Fibroblast of skin of left biceps (primary cell): ENCODE measurements at places on chromosomes 5 and 9.
A peak's percentile ranks its signal among the peaks of the same experiment; 100 is the strongest.

DNA sequence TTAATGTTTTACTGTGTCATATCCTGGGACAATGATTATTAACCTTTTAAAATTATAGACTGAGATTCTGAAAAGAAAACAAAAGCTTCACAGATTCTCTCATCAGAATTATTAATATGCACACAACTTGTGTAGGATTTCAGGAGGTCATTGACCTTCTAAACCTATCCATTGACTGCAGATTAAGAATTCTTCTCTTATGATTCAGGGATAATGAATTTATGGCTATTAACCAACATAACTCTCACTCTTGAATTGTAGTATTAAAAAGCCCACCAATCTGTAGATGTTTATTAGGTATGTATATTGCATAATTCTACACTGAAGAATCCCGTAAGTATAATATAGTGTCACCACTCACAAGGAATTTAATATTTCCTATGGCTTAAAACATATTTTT, 179.8 kb downstream of the PBX3 start:
- no peak for DNase-seq

DNA sequence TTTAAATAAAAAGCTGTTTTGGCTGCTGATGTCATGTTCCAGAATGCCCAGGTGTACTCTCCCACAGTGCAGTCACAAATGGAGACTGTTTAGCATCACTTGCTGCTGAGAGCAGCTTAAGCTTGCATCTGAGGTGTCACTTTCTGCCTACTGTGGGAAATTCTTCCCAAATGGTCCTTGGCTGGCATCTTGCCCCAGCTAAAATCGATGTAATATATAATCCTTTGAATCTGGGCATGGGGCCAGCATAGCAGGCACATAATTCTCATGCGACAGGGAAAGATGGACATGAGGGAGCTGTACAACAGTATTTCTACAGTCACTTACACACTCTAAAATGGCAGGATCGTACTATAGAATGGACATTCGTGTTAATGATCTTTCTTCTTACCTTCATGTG, 144.3 kb downstream of the MACIR start:
- no peak for DNase-seq

- peak; percentile 73 for DNase-seq
These were observed 40.3 kb upstream of the CDKN2AIPNL start for GRCh38 chr5:134451936-134452505.

GRCh38 chr5:52491071-52491787, 296.5 kb upstream of the ITGA1 start:
- no peak for DNase-seq

DNA sequence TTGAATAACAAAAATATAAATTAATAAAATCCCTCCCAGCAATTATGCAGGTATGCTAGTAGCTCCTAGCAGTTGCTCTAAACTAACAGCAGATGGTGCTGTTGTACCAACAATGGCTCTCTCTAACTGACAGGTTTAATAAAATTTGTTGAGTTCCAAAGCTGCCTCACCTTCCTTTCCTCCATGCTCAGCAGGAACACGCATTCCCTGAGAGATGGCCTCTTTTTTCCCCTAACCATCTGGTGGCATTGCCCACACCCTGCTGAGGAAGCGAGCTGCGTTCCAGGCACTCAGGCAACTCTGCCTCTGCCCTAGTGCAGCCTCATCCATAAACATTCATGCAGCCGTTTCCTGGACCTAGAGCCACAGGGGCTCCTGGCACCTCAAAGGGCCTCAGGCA, 106.2 kb downstream of the KLHL3 start:
- DNase-seq = no peak

DNA sequence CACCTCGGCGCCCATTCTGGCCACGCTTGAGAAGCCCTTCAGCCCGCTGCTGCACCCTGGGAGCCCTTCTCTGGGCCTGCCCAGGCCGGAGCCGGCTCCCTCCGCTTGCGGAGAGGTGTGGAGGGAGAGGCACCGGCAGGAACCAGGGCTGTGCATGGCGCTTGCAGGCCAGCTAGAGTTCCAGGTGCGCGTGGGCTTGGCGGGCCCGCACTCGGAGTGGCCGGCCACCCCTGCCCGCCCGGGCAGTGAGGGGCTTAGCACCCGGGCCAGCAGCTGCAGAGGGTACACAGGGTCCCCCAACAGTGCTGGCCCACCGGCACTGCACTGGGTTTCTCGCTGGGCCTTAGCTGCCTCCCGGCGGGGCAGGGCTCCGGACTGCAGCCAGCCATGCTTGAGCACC, 72.3 kb upstream of the SYK start:
- no peak for DNase-seq

DNA sequence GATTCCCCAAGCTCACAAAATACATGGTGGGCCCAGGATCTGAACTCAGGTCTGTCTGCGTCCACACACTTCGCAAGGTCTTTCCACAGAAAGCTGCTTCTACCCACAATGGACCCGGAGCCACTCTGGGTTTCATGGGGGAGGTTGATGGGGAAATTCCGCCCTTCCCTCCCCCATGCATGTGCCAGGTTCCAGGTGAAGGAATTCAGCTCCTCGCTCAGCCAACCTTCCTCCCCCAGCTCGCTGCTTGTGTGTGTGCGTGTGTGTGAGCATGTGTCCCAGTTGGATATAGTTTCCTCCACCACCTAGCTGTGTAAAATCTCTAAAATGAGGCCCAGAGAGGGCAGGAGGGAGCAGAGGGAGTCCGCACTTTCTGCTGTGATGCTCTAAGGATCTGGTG, 1.0 kb downstream of the PTGS1 start:
- DNase-seq = no peak

DNA sequence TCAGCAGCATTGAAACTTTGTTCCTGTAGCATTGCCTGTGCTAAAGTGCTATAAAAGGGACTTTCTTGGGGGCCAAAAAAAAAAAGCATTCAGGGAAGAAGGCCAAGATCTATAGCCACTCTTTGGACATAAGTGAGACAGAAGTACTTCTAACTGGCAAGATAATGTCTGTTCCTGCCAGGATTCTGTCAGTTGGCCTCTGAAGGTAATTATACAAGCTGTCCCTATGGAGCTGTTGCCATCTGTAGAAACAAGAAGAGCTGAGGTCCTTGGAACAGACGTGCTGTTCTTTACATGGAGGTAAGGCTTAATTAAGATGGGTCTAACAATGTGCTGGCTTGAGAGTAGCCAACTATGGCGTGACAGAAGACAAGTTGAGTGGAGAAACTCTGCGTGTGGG, 9.7 kb downstream of the KIF20A start:
- DNase-seq = no peak

GRCh38 chr5:142842994-142843905, 73.1 kb downstream of the ARHGAP26 start:
- no peak for DNase-seq

- peak; percentile 31 for DNase-seq
These were observed 308.8 kb downstream of the EFNA5 start for GRCh38 chr5:107361945-107362344.

DNA sequence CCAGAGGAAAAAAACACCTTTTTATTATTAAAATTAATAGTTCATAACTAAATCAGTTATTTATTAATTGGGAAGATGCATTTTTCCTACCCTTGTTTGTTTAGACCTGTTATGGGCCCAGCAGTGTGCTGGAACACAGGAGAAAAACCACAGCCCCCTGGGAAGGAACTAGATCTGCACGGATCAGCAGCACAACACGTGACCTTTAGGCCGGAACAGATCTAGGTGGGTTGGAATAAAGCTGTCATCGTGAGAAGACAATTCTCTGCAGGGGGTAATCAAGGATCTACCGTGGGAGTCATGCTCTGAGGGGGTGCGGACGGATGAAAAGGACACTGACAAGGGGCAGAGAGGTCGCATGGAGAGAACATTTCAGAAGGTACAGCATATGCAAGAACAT, 95.8 kb upstream of the SPATA31C2 start:
- no peak for DNase-seq

- peak; percentile 1 for DNase-seq
These were observed 231.4 kb downstream of the NR2F1-AS1 start for GRCh38 chr5:93349613-93350012.

GRCh38 chr9:136220017-136220729, 15.2 kb upstream of the LHX3 start:
- DNase-seq = no peak

GRCh38 chr9:456365-456764, 241.7 kb downstream of the DOCK8 start:
- no peak for DNase-seq

- DNase-seq = peak; percentile 54
These were observed 201.7 kb downstream of the BNC2 start for GRCh38 chr9:16668734-16669295.

- no peak for DNase-seq
These were observed 33.9 kb upstream of the NKX2-5 start for GRCh38 chr5:173268750-173269432.

DNA sequence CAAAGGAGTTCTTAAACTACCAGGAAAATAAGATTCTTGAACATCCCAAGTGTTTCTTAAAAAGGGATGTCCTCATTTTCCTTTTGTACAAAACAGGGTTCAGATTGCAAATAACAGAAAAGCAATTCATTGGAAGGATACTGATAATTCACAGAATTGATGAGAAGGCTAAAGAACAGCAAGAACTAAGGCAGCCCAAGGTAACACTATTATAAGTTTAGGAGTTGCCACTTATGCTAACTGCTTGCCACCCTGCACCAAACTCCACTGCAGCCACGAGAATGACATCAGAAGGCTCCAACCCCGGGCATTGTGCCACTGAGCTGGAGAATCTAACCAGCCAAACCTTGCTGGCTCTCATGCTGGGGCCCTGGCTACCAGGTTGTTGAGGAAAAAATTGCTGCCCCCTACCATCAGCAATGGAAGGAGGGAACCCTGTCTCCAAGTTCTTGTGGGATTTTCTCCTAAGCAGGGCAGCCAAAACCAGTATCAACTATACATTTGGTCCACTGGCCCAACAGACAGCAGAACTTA, 123.4 kb downstream of the ARL15 start:
- DNase-seq = no peak

DNA sequence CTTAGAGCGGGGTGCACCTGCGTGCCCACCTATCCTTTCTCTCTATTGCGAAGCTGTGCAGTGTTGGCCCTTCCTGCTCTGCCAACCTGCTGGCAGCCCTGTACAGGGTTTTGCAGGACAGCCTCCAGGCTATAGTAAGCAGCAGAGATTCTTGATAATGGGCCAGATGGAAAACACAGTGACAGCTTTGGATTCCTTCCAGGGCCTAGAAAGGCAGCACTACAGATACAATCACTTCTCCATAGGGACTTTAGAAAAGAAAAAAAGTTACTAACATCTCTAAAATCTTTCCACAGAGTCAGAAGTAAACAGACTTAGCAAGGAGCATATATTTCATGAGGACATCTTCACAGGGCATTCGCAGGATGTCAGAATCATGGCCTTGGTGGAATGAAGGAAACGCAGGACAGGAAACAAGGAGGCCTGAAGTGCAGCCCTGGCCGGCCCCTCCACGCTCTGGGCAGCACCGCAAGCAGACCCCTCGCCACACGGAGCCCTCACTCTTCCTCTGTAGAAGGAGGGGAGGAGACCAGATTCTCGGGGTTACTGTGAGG, 172.1 kb upstream of the GAS1 start:
- DNase-seq = peak; percentile 84

DNA sequence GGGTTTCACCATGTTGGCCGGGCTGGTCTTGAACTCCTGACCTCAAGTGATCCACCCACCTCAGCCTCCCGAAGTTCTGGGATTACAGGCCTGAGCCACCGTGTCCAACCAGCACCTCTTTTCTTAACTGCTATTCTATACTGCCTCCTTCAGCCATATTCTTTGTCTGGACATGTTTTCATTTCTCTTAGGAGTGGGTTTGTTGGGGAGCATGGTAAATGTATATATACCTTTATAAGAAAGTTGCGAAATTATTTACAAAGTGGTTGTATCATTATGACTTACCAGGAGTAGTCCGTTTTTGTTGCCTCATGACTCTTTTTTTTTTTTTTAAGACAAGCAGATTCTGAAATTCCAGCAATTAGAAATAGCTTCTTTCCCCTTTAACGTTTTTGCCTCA, 38.7 kb downstream of the CDC42SE2 start:
- no peak for DNase-seq

DNA sequence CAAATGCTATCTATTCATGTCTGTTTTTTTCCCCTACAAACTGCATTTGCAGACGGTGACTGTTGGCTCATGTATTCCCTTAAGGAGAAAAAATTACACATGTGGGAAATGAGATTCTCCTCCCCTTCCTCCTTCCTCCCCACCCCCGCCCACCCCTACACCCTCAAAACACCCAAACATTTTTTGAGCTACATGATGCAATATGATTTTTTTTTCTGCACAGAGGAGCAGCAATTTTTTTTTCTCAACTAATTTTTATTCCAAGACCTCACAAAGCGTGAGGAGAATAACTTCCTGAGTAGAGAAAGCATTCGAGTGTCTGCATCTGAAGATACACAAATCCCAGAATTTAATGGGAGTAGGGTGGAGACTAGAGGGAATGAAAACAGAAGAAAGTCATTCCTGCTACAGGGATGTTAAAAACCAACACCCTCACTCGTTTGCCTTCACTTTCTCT, 118.1 kb downstream of the PRDM6 start:
- DNase-seq = peak; percentile 85

DNA sequence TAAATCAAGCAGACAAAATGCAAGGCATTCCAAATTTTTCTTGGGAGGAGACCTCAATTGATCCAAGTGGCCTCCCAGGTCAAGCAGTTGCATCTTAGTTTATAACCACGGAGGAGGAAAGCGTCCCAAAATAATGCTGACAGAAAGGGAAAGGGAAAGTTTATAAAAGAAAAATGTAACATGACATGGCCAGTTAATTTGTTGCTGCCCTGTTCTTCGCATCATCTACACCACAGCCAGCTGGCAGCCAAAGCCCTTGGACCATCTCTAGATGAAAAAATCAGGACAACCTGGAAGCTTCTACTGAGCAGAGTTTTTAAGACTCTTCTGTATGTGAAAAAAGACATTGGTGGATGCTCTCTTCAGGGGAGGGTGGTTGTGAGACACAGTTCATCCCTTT, 128.8 kb upstream of the FBXL7 start:
- no peak for DNase-seq

GRCh38 chr5:106854922-106855321, 815.8 kb downstream of the EFNA5 start:
- DNase-seq = no peak

- DNase-seq = no peak
These were observed 34.8 kb downstream of the ATP6V0E1 start for GRCh38 chr5:173018358-173018757.

- no peak for DNase-seq
These were observed 3.1 kb downstream of the OLFM1 start for GRCh38 chr9:135090547-135090946.

- no peak for DNase-seq
These were observed 704 bp downstream of the SPARC start for GRCh38 chr5:151685749-151686673.

DNA sequence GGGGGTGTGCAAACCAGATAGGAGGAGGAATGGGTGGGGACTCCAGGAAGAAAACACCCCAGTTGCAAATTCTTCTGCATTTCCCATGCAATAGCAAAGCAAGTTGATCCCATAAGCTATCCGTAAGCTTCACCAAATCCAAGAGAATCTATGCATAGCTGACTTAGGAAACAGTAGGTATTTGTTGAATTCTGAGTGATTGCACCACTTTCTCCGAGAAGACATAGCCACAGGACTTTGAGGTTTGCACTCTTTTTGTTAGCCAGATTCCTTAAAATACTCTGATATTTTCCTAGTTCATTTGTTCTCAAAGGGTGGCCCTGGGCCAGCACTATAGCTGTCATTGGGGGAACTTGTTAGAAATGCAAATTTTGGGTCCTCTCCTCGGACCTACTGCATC, 271.9 kb downstream of the SLIT3 start:
- DNase-seq = peak; percentile 18
